ENCODE measurements at places on chromosomes 6 and 20.

DNA sequence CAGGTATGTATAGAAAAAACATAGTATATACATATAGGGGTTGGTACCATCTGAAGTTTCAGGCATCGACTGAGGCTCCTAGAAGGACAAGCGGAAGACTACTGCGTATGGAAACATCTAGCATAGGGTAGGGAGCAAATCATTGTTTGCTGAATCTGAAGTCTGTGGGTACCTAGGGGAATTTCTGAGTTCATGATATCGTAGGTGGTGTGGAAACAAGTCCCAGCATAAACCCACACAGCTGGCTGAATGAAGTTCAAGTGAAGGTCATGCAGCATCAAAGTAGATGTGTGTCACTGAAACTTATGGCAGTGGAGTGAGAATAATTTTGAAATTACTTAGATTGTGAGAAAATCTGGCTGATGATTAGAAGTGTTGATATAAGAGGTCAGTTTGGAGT lies 39.4 kb downstream of the MAP7 start:
- DNase-seq: no peak

GRCh38 chr20:3651204-3651962 lies 11.8 kb downstream of the GFRA4 start:
- DNase-seq: no peak

- no peak for DNase-seq
Observed at GRCh38 chr6:167481307-167481926, 156.5 kb downstream of the TTLL2 start.

GRCh38 chr6:100774681-100775080 lies 106.4 kb downstream of the ASCC3 start:
- DNase-seq: peak; percentile 66

DNA sequence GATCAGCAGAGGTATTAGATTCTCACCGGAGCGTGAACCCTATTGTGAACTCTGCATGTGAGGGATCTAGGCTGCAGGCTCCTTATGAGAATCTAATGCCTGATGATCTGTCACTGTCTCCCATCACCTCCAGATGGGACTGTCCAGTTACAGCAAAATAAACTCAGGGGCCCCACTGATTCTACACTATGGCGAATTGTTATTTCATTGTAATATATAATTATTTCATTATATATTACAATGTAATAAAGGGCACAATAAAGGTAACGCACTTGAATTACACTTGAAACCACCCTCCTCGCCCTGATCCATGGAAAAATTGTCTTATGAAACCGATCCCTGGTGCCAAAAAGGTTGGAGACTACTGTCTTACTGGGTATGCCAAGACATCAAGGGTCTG lies 18.6 kb downstream of the PRKN start:
- DNase-seq: no peak

DNA sequence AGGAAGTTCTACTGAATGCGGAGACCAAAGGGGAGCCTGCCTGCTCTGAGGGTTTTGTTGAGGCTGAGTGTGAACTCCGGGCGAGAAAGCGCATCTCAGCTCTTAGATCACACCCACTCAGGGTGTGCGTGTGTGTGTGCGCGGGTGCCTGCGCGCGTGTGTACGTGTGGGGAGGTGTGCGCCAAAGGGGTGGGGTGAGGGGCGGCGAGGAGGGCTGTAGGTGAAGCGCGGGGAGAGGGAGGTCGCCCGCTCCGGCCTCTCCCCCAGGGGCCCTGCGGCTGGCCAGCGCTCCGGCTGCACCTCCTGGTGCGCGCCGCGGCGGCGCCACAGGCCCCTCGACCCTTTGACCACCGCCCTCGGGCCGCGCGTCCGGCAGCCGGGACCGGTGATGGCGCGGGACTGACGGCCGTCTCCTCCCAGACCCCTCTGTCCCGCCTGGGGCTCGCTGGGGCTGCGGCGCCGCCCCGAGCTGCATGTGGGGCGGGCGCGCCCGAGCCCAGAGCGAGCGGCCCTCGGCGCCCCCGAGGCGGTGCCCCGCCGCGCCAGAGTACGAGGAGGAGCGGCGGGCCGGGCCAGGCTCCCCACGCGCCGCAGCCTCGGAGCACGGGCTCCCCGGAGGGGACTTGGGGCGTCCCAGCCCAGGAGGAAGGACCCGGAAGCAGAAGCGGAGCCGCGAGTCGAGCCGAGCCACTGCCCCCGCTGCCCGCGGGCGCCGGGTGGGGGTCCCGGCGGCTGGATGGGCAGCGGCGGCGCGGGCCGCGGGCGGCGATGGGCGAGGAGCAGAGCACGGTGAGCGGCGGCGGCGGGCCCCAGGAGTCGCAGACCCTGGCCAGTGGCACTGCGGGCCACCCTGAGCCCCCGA lies at the start of gene RNF217:
TSS of gene RNF217 (plus strand) at position 661 of the 862 bp plus-strand sequence. CDS start at position 769, 108 bp downstream.
- DNase-seq: peak; percentile 76

- peak; percentile 65 for DNase-seq
Observed at GRCh38 chr6:142819603-142820337, 125.2 kb downstream of the HIVEP2 start.

- DNase-seq: peak; percentile 76
Observed at GRCh38 chr20:8331740-8332412, 199.8 kb downstream of the PLCB1 start.

- no peak for DNase-seq
Observed at GRCh38 chr6:39409889-39410288, 87.4 kb upstream of the KCNK16 start.

GRCh38 chr6:112150363-112150762 lies 63.0 kb downstream of the FAM229B start:
- DNase-seq: peak; percentile 47

- no peak for DNase-seq
Observed at GRCh38 chr20:50272030-50272723, 81.5 kb downstream of the CEBPB start.

GRCh38 chr20:61845233-61845671 lies 220.4 kb downstream of the TAF4 start:
- no peak for DNase-seq

- DNase-seq: no peak
Observed at GRCh38 chr20:11919581-11919980, 1.9 kb downstream of the BTBD3 start.

- DNase-seq: peak; percentile 26
Observed at GRCh38 chr6:45816674-45817297, 198.9 kb downstream of the CLIC5 start.

GRCh38 chr6:7144872-7145584 lies 37.3 kb downstream of the RREB1 start:
- no peak for DNase-seq

GRCh38 chr20:14148042-14148441 lies 152.7 kb downstream of the MACROD2 start:
- peak; percentile 33 for DNase-seq

GRCh38 chr20:60691966-60692615 lies 560.0 kb upstream of the CDH4 start:
- no peak for DNase-seq

- DNase-seq: no peak
Observed at GRCh38 chr6:88629838-88630494, 333.5 kb downstream of the RNGTT start.

GRCh38 chr6:150713487-150713886 lies 113.8 kb downstream of the PLEKHG1 start:
- no peak for DNase-seq

- DNase-seq: no peak
Observed at GRCh38 chr6:88810089-88810488, 153.3 kb downstream of the RNGTT start.

DNA sequence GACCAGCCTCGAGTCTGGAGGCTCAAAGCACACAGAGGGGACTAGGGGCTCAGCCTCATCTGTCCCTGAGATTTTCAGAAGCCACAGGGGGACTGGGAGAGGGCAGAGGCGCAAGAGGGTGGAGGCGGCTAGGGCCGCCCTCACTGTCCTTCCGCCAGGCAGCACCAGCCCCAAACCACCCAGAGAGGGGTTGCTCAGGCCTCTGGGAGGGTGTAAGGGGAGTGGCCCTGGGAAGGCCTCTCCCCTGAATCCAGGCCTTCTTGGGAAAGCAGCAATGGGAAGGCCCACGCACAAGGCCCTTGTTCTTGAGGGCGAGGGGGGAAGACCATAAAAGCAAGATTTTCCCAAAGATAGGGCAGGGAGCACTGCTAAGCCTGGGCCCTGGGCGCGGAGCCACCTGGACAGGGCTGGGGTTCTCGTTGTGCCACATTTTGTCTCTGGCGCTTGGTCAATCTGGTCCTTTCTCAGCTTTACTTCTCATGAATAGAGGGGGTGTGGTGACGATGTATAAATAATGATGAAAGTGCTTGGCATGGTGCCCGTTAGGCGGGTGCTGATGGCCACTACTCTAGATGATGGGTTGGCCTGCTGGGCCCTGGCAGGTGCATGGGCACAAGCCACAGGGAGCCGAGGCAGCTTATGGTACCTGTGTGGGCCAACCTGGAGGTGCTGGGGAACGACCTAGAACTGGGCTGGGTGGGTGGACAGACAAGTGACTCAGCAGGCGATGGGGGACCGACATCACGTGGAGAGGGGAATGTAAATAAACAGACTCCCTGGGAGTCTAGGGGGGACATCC lies 4.8 kb downstream of the SAMD10 start:
- DNase-seq: peak; percentile 74

- peak; percentile 59 for DNase-seq
Observed at GRCh38 chr20:24501764-24502556, 32.5 kb downstream of the SYNDIG1 start.

DNA sequence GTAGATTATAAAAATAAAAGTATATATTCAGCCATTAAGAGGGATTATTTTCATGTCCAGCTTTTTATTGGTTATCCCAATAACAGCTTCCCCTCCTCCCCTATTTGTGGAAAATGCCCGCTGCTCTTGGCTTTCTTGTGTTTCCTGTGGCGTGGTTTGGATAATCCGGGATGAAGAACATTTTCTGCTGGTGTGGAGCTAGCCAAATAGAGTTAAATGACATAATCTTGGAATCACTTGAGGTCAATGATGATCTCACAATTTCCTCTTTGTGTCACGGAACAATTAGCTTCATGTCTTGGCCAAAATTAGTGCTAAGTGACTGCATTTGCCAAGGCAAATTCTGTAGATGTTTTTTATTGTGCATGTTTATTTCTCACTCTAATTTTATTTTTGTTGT lies 394.0 kb downstream of the LAMA2 start:
- DNase-seq: no peak

DNA sequence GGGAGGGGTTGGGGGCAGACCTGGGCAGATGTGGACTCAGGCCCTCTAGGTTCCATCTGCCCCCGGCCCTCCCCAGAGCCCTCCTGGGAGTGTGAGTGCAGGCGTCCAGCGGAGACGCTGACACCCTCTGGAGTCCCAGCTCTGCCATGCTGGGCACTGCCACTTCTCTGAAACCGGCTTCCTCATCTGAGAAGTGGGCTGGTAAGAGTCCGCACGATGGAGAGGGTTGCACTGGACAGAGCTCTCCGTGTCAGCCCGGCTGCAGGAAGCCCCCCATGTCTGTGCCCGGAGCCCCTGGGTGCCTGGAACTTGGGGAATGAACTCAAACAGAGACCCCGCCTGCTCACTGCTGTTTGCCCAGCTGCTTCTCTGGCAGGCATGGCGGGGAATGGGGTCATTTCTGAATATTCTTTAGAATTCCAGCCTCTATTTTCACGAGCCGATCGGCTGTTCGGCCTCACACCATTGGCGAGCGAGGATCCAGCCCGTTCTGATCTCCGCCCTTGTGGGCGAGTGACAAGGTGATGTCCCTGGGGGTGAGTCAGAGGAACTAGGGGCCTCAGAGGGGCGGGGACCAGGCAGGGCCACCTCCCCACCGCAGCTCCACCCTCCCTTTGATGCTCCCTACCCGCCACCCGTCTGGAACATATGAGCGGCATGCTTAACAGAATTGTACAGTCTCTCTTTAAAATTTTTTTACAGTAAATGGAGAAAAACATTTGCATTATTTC lies 47.8 kb upstream of the GATA5 start:
- no peak for DNase-seq

- no peak for DNase-seq
Observed at GRCh38 chr6:39951716-39952115, 17.5 kb upstream of the MOCS1 start.

DNA sequence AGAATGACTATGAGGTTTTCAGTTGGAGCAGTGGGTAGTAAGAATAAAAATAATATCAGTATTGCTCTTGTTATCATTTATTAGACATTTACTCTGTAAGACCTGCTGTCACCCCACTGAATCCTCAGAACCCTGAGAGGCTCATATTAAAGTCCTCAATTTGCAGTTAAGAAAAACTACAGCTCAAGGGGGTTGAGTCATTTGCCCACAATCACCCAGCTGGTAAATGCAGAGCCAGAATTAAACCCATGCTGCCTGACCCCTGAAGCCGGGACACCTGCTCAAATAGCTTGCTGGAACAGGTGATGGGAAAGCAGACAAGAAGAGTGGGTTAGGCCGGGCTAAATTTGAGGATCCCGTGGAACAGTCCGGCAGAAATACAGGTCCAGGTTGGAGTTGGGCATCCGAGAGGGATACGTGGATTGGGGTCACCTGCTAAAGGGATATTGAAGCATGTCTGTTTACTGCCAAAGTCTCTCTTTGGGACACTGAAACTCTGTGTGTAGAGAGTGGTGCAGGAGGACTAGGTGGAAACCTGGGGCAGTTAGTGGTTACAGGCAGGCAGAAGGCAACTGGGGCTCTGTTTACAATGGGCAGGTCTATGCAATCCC lies 344.1 kb downstream of the CDC5L start:
- no peak for DNase-seq

GRCh38 chr6:113049190-113049589 lies 702.1 kb downstream of the RFPL4B start:
- peak; percentile 41 for DNase-seq

- DNase-seq: no peak
Observed at GRCh38 chr6:28134716-28135115, 7.0 kb upstream of the ZKSCAN8 start.

DNA sequence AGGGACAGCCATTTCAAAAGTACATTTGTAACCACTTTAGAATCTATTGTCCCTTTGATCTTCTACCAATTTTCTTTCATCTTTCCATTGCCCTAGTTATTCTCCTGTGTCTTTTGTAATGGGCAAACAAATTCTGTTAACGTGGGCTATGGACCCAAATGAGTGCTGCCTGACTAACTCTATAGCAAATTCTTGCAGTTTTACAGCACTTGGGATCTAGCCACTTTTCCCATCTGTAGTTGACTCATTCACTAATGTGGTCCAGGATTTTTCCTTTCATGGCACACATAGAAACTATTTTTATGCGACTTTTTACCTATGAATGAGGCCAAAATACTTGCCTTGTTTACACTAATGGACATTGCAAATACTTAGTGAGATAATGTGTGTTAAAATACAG lies 52.0 kb downstream of the GRIK2 start:
- DNase-seq: peak; percentile 89

- no peak for DNase-seq
Observed at GRCh38 chr20:32670773-32671455, 2.8 kb downstream of the C20orf203 start.

GRCh38 chr6:46421939-46422338 lies 69.3 kb downstream of the RCAN2 start:
- DNase-seq: no peak

- DNase-seq: no peak
Observed at GRCh38 chr20:57701651-57702050, 8.2 kb downstream of the PMEPA1 start.

- no peak for DNase-seq
Observed at GRCh38 chr6:134312038-134312660, 5.8 kb downstream of the SGK1 start.

DNA sequence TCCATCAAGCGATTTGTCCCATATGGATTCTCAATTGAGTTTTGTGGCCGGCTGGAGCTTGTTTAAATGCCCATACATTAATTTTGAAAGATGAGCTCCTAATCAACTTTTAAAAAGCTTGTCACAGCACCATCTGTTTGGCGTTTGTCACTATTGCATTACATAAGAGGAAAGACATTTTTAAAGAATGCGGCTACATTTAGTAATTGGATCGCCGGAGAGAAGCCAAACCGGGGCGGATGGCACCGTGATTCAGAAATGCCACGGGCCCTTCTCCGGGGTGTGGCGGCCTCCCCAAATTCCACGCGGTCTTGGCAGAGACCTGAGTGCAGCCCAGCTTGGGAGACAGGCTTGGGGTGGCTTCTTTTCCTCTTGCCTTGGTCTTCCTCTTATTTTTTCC lies 67.7 kb upstream of the ZNFX1 start:
- DNase-seq: peak; percentile 32

All from IMR-90 (cell line).